AG04449 (cell line): ENCODE measurements at places on chromosomes 2 and 18.
A peak's percentile ranks its signal among the peaks of the same experiment; 100 is the strongest.

GRCh38 chr18:49656073-49656692 lies 94.3 kb downstream of the LIPG start:
- DNase-seq: peak; percentile 53

DNA sequence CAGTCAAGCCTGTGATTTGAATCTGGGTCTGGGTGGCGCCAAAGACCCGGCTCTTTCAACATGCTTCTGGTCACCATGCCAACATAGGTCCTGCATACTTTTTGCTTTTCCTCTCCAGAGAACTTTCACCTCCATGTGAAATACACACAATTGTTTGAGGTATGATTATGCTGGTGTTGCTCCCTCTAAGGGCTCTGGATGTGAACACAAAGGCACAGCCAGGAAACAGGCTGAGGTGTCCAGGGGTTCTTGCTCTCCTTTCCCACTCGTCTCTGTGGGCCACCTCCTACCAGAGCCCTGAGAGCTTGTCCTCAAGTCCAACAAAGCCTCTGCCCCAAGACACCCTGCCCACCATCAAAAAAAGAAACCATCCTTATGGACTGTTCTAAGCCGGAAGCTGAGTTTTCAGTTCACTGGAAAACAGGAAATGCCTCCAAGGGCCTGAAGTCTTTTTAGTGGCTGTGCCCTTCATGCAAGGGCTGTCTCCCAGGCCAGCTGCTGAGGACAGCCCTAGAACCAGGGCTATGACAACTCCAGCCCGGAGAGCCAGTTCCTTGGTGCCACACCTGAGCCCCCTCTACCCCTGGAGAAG lies 100.2 kb upstream of the EPAS1 start:
- no peak for DNase-seq

- no peak for DNase-seq
These were observed 45.0 kb upstream of the CREB1 start for GRCh38 chr2:207484444-207485391.

DNA sequence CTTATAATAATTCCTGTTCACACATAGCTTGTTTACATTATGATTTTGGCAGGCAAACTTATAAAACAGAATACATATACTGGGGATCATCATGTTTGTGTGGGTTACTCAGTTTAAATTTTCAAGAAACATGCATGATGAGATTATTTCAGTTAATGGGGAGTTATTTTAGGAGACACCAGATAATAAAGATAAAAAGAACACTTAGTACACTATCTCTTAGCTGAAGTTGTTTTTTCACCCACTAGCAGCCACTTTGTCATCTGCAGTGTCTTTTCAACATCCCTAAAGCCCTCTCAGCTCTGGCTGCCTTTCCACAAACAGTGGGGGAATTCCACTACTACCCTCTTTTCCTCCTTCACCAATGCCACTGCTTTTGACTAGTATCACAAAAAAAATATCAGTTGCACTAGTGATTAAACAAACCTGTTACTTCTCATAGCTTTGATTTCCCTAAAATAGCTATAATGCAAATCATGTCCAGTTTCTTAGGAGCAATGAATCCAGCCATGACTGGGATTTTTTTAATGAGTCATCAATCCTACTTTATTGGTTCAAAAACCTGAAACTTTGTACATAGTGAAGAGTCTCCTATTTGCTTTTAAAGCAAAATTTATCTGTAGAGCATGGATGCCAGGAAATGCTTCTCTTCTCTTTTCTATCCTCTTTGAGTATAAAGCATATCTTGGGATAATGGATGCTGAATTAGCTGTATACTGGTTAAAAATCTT lies 156.7 kb upstream of the TFPI start:
- DNase-seq: no peak

DNA sequence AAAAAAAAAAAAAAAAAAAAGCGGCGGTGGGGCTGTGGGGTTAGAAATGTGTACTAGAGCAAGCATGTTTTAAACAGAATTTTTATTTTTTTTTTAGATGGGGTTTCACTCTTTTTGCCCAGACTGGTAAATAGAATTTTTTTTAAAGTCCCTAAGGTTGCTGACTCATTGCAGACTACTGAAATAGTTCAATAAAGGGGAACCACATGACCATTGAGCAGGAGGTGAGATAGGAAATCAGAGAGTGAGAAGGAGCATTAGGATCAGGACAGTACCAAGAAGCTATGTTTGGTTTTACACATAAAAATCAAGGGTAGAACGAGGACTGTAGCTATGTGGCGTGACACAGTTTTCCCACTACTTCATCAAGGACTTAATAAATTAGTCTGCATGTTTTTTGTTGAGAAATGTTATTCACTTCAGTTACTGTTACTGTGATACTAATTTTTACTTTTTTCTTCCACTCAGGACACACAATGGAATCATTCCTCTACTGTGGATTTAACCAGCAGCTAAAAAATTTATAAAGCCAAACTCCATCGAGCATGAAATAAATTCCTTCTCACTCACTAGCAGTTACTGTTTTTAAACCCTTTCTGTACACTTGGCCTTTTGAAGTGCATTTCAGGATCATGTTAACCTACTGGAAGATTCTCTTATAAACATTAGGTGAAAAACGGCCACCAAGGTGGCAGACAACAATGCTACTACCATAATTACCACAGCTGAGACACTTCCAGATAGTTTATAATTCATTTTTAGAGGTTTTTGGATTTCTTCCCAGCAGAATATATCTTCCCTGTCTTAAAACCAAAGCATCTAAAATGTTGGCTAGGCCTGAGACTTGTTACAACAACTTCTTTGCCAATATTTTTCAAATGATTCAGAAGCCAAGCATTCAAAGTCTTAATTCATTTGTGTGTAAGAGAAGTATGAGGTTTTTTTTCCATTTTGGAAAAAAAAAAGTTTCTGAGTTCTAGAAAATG lies 33.2 kb downstream of the LAMA1 start:
- DNase-seq: peak; percentile 53

GRCh38 chr2:24452502-24452885 lies 38.6 kb upstream of the NCOA1 start:
- DNase-seq: no peak

- DNase-seq: no peak
These were observed 214.7 kb downstream of the CYP26B1 start for GRCh38 chr2:71932780-71933466.

- DNase-seq: no peak
These were observed 783.6 kb upstream of the ZEB2 start for GRCh38 chr2:145303536-145303935.

GRCh38 chr2:72349016-72349415 lies 201.4 kb upstream of the CYP26B1 start:
- DNase-seq: no peak

GRCh38 chr2:43408407-43409160 lies 182.2 kb upstream of the ZFP36L2 start:
- DNase-seq: no peak

DNA sequence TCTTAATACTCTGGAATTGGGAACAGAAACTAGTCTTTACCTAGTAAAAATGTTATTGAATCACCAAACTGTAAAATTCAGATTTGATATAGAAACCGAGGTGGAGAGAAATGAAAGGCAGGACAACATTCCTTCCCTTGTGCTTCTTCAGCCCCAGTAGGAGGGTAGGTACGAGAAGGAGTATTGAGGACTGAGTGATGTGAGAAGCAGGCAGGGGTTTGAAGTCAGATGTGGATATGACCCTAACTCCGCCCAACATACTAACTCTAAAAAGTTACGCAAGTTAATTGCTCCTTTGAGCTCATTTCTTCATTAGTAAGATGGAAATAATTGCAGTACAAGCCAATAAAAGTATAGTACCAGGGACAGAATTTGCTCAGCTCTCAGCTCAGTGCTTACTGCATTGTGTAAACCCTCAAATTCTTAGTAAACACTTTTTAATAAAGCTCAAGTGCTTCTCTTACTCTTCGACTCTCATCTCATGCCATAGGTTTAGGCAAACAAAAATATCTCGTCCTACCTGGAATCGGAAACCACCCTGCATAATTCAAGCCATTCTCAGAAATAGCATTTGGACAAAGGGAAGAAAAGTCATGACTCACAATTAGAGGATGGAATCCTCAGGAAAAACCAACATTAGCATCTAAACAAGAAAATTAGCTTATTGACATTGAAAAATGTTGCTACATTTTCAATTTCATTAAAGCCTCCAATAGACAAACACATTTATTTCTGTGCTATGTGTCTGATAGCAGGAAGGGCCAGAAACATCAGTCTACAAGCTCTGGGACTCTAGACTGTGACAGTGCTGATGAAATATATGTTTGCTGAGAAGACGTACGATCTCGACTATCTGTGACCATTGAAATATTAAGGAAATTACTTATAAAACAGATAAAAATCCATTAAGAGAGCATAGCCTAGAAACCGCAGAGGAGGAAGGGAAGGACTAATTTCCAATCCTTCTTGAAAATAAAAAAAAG lies 161.3 kb downstream of the HNMT start:
- DNase-seq: no peak

DNA sequence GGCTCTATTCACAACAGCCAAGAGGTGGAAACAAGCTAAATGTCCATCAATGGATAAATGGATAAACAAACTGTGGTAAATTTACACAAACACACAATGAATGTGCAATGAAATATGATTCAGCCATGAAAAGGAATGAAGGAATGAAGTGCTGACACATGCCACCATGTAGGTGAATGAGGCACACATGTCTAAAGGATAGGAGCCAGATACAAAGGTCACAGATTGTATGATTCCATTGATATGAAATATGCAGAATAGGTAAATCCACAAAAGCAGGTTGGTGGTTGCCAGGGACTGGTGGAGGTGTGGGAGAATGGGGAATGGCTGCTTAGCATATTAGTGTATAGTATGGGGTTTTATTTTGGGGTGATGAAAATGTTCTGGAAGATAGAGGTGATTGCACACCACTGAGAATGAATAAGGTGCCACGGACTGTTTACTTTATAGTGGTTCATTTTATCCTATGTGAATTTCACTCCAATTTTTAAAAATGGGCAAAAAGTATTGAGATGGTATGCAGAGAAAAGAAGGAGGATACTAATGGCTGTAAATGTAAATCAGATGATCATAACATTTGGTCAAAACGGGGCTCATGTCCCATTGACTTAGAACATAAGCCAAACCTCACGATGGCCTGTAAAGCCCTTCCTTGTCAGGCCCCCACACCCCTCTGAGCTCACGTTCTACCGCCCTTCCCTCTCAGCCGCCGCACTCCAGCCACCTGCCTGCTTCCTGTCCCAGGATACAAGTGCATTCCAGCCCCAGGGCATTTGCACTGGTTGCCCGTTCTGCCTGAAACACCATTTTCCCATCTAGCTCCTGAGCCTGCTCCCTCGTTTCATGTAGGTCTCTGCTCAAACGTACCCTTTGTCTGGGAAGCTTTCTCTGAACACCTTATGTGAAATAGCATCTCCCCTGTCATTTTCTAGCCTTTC lies 165.5 kb downstream of the DDX1 start:
- no peak for DNase-seq

- DNase-seq: no peak
These were observed 46.1 kb upstream of the SH3BP4 start for GRCh38 chr2:234905547-234906265.

GRCh38 chr18:8730080-8730827 lies 24.9 kb downstream of the MTCL1 start:
- DNase-seq: peak; percentile 62

- DNase-seq: no peak
These were observed 10.7 kb downstream of the TEX51 start for GRCh38 chr2:126909366-126909765.

GRCh38 chr2:200743042-200743676 lies 68.6 kb upstream of the BZW1 start:
- no peak for DNase-seq

GRCh38 chr2:203826704-203827103 lies 40.9 kb upstream of the CTLA4 start:
- DNase-seq: no peak

- DNase-seq: no peak
These were observed 40.3 kb downstream of the CRIM1 start for GRCh38 chr2:36395866-36396265.

GRCh38 chr2:31739161-31739560 lies 158.4 kb upstream of the SRD5A2 start:
- DNase-seq: no peak

DNA sequence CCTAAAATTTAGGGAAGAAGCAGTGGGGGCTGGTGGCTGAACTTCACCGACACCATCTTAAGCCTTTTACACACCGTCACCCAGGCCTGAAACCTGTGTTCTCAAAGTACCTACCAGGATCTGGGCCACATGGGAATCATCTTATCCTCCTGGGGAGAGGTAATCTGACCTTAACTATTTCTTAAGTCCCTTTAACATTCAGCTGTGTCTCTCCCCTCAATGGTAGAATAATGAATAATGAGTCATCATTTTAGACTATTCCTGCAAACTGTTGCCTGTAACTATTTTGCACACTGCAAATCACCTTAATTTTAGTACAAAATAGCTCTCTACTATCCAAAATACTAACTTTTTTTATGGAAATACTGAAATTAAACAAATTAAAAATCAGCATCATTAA lies 149.4 kb upstream of the KLF7 start:
- DNase-seq: no peak

DNA sequence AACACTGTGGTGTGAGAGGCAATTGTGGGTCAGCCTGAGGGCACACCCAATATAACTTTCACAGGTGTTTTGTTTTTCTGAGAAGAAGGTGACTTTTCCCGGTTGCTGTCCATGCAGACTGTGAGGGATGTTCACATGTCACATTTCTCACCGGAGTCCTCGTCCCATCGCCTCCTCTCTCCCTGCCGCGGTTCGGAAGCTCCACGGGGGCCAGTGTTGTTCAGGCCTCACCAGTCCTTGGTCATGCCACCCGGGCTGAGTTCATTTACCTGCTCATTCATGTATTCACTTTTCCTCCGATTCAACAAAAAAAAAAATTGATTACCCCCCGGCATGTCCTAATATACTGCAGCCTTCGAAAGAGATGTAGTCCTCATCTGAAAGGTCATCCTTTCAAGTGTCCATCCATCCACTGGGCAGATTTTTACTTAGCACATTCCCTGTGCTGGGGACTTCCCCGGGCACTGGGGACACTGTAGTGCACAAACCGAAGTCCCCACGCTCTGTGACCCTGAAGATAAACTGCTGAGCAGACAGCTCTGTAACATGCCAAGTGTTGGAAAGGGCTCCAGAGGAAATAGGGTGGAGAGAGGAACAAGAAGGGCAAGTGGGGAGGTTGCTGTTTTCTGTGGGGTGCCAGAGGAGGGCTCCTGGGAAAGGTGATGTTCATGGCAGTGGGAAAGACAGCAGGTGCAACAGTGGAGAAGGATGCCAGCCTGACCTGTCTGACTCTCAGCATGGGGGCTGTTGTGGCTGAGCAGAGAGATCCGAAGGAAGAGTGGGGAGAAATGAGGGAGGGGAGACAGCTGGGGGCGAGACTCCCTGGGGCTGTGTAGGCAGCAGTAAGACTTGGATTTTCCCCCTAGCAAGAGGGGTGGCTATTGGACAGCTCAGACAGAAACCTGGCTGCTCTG lies 22.4 kb downstream of the LRRFIP1 start:
- DNase-seq: no peak
